Stimulated activated CD8-positive, alpha-beta memory T cell treated with anti-CD3 and anti-CD28 coated beads, Interleukin-2, amount 100 ng/mL, for 1 hour (primary cell): ENCODE measurements at places on chromosomes 5 and 9.

- DNase-seq, result no peak
Observed at GRCh38 chr5:56247592-56247991, 14.5 kb upstream of the ANKRD55 start.

DNA sequence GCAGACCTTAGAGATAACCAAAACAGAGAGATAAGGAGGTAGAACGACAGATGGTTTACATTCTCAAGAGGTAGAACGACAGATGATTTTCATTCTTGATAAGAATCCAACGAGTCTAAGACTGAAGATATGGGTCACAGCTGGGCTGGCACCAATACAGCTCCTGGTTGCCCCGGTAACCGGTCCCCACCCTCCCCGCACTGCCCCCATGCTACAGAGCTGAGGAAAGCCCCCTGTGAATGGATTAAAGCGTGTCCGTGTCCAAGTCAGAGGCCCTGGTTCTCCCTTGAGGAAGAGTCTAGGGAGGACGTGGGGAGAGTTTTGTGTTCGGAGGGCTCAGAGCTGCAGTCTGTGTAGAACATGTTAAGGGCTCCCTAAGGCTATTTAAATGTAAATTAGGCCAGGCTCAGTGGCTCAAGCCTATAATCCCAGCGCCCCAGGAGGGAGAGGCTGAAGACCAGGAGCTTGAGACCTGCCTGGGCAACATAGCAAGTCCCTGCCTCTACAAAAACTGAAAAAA is 8.1 kb downstream of the IDNK start:
- DNase-seq, result no peak

DNA sequence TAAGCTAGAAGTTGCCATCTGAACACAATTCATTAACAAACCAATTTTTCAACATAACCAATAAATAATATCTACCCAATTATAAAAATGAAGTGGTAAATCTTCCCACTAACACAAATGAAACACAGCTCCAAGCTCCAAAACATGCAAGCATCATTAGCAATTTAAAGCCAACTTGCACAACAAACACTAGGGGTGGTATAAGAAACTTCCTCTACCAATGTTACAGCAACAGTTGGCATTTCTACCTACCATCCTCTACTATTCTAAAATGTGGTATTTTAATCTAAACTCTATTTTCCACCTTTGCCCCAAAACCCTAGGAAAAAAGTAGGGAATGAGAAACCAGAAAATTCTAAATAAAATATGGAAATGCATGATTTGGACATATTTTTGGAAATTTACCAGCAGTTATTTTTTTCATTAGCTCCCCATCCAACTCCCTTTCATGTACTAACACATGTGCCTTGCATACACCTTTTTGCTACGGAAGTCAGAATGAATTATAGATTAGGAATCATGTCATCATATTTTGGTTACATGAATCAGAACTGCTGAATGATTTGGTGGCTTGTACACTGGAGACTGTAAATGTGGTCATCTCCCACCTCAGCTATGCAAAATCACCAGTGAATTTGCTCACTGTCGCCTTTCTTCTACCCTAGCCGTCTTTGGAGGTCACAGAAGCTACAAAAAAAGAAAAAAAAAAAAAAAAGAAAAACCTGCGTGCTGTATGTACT is 4.1 kb downstream of the NR6A1 start:
- no peak for DNase-seq

GRCh38 chr5:148208226-148208625 is 5.4 kb downstream of the SPINK6 start:
- no peak for DNase-seq

DNA sequence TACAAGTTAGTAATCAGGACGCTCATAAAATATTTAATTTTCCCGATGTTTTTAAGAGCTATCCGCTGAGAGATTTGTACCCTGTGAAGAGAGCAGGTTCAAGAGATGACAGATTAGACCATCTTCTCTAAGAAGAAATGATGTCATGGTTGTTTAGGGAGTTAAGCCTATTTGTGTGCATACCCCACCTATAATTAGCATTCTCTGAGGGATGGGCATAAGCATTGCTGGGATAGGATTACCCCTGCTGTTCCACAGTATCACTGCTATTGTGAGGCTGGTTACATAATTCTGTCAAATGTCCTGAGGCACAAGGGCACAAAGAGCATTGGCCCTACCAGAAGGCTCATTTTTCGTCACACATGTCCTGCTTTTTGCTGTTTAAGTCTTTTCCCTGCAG is 687.0 kb downstream of the CETN3 start:
- DNase-seq, result no peak

DNA sequence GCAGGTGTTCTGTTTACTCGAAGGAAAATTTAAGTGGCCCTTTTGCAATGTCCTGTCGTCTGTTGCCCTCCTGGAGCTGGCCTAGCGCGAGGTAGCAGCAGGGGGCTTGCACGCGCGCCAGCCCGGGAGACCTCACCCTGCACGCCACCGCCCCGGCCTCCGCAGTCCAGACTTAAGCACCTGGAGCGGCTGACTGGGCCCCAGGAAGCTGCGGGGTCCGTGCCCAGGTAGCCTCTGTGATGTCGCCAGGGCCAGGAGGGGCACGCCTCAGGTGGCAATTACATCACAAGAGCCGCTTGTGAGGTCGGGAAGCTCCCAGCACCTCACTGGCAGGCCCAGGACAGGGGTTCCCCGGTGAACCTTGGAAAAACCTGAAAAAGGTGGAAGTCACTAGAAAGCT is at the start of gene SAXO1:
Gene SAXO1, minus strand, starts transcription at position 195 of the 400 bp plus-strand sequence. CDS start 301 bp downstream, outside the sequence.
- no peak for DNase-seq

DNA sequence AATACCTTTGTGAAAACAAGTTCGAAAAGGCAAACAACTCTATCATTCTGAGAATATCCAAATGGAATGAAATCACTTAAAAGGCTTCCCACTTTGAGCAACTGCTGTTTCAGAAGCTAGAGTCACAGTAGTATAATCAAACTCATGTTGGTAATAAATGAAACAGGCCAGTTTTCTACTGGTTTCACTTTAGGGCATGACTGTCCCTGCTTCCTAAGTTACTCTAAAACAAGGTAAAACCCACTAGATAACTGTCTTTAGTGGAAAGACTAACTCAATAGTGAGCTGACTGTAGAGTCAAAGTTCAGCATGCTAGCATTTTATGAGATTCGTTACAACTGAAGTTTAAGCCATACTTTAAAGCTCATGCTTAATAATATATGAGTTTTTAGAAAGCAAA is 6.0 kb downstream of the CDC26 start:
- DNase-seq, result no peak

GRCh38 chr5:40376566-40376965 is 303.1 kb upstream of the PTGER4 start:
- no peak for DNase-seq

GRCh38 chr9:92627651-92628050 is 42.3 kb downstream of the IPPK start:
- DNase-seq, result no peak

DNA sequence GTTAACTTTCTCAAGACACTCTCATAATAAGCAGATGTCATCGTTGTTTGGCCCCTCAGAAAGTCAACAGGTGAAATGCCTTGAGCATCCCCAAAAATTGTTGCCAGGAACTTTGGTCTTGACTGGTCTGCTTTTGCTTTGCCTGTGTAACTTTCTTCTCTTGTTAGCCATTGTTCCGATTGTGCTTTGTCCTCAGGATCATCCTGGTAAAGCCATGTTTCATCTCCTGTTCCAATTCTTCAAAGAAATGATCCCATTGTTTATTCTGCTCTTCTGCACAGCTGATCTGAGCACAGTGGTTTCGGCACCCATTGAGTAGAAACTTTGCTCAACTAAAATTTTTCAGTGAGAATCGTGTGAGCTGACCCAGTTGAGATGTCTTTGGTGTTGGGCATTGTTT is 8.1 kb upstream of the ZBED3 start:
- no peak for DNase-seq

DNA sequence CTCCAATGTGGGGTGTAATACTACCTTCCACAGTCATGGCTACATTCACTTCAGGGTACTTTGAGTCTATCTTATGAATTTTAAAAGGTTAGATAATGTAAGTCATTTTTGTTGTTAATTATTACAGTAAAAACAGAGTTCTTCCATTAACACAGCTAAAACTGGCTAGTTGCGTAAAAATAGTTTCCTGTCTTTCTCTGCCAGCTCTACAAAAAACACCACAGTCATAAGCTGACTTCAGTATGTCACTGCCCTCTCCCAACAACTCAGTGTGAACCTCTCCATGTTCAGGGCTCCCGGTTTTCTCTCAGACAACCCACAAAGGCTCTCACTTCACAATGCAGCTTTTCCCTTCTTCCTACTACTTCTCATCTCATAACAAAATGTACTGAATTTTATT is 84.8 kb upstream of the ITGA1 start:
- no peak for DNase-seq

DNA sequence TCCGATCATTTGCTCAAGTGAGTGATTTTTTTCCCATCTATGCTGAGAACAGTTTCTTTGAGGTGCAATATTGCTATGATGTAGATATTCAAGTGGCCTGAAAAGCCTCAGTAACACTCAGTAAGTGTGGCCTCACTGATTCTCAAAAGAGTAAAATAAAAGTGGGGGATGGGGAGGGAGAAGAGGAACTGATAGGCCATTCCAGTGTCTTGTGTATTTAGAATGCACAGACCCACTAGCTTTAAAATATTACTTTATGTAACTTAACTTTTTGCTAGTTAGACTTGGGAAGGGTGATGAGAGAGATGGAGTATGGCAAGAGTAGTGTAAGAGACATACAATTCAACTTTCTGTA is 79.5 kb upstream of the ZNF608 start:
- no peak for DNase-seq

- no peak for DNase-seq
Observed at GRCh38 chr5:1524799-1525623, 1.3 kb upstream of the LPCAT1 start.

- DNase-seq, result no peak
Observed at GRCh38 chr9:15433191-15433590, 10.5 kb downstream of the SNAPC3 start.

- no peak for DNase-seq
Observed at GRCh38 chr5:107296572-107296971, 374.2 kb downstream of the EFNA5 start.

- no peak for DNase-seq
Observed at GRCh38 chr9:136494012-136494411, 11.2 kb upstream of the SEC16A start.

GRCh38 chr5:142426129-142427014 is 101.6 kb upstream of the SPRY4 start:
- DNase-seq, result no peak

- no peak for DNase-seq
Observed at GRCh38 chr5:140568443-140569063, 3.9 kb downstream of the SLC35A4 start.

GRCh38 chr5:113050721-113051382 is 74.3 kb downstream of the DCP2 start:
- no peak for DNase-seq

GRCh38 chr9:128169925-128170324 is 9.9 kb downstream of the BBLN start:
- no peak for DNase-seq

GRCh38 chr5:132099076-132099748 is 25.6 kb downstream of the CSF2 start:
- no peak for DNase-seq

- DNase-seq, result no peak
Observed at GRCh38 chr5:13780081-13780480, 164.4 kb downstream of the DNAH5 start.

GRCh38 chr5:140168371-140168770 is 6.6 kb upstream of the CYSTM1 start:
- no peak for DNase-seq

DNA sequence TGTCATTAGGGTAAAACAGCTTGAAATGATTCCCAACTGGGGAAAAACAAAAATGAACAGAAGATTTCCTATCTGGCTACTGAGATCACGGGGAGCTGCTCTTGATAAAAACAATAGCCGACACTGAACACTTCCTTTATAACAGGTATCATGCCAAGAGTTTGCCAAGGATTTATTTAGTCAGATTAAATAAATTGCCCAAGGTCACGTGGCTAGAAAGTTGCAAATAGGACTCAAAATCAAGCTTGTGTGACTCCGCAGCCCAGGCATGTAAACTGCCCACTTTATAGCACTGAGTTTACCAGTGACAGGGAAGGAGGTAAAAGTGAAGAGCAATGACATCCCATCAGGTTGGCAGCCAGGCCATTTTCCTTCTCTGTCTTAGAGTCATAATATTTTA is 120.7 kb upstream of the ZNF618 start:
- DNase-seq, result no peak

- DNase-seq, result no peak
Observed at GRCh38 chr9:131043087-131043486, 34.1 kb downstream of the LAMC3 start.

DNA sequence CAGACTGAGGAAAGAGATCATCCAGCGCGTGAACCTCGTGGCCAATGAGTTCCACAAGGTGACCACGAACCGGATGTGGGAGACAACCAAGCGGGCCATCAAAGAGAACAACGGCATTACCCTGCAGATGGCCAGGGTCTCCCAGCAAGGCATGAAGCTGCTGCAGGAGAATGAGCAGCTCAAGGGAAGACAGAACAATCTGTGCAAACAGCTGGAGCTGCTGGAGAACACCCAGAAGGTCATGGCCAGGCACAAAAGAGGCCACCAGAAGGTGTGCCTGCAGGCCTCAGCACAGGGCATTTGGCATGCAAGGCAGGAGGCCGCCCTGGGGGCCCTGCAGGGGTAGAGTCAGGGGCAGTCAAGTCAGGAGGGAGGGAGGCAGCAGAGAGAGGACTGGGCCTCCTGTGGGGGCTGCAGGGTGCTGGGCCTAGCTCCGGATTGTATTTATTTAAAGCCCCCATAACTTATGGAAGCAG is 4.2 kb downstream of the PTRH1 start:
- DNase-seq, result no peak

GRCh38 chr5:75550597-75550996 is 38.9 kb downstream of the POLK start:
- no peak for DNase-seq

GRCh38 chr9:34994900-34995669 is 5.5 kb downstream of the DNAJB5 start:
- no peak for DNase-seq

- DNase-seq, result no peak
Observed at GRCh38 chr5:76400466-76400865, 2.6 kb upstream of the IQGAP2 start.

- DNase-seq, result no peak
Observed at GRCh38 chr5:10036136-10036815, 213.4 kb downstream of the ATPSCKMT start.

DNA sequence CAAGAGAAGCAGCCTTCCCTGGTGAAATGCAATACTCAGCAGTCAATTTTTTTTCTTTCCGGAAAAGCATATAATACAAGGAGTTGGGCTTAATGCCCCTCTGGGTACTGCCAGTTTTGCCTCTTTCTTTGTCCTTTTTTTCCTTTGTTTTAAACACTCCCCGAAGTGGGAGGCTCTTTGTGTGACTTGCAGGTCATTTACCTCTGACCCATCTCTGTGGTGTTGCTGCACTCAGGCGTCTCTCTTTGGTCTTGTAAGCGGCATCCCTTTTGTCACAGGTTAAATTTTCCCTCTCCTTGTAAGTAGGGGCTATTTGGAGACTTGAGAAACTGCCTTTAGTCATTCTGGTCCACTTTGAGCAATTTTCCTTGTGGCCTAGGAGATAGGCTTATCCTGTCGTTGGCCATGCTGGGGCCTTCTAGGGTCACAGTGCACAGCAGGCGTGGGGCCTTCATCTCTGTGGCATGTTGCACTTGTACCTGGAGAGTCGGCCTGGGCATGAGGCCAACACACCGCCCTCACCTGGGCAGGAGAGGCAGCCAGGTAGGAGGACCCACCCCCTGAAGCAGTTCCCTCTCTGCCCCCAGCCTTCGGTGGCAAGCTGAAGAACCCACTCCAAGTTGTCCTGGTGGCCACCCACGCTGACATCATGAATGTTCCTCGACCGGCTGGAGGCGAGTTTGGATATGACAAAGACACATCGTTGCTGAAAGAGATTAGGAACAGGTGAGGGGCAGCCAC is 27.7 kb upstream of the CTSL start:
- DNase-seq, result no peak

GRCh38 chr9:136259517-136259813 is 13.9 kb upstream of the QSOX2 start:
- DNase-seq, result no peak
